ENCODE measurements at places on chromosomes 7 and 10. TPM values are rescaled to one million over a fixed set of nuclear protein-coding genes. Genes with fewer than 3 reads are reported as not detected.

SUN3 gene
- not detected for total RNA-seq

PDZD8 gene
- total RNA-seq = 22.5 TPM

TMEM270 gene
- total RNA-seq = not detected

PNLIP gene
- not detected for total RNA-seq

DNA sequence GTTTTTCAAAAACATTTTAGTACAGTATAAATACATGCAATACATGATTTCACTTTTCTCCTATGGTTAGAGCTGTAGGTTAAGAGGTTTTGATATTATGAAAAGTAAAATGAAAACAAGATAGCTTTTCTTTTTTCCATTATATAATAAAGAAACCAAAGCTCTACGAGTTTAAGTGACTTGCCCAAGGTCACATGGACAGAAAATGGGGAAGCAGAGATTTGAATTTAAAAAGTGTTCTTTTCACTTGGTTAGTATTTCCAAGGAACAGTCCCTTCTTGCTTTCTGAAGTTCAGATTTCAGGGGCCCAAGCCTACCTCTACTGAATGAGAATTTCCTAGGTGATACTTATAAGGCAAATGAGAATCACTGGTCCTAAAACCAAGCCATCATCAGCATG lies 13.2 kb upstream of the MAP3K8 start:
- no peaks in the 10 kb centered on the region for H3K36me3 ChIP-seq
- no peak overlapping the region for H3K27ac ChIP-seq
- H3K4me3 ChIP-seq = no peak overlapping the region

DNA sequence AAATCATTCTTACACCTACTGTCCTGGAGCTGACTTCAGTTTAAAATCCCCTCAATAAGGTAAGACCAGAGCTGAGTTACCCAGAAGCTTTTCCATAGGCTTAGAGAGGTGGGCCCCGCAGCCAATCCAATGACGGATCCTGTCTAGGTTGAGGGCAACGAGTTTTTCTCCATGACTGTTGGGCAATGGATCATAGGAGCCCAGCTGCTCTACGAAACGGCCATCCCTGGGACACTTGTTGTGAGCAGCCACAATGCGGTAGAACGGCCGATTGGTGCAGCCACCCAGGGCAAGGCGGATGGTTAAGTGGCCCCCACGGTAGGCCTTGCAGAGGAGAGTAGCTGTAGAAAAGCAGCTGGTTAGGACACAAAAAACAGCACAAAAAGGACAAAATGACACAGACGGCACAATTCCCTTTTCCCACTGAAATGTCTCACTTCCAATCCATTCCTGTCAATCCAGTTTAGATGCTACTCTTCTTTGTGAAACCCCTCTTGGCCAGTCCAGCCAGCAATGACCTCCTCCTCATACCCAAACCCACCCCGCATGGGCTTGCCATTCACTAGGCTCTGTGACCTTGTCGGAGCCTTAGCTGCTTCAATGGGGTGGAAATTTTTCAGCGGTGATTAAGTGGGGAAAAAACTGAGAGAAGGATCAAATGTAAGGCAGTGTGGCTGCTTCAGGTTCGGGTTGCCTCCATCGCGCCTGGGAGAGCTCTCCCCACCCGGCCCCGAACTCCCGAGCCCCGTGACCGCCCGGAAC lies 580 bp downstream of the MRPS16 start:
- H3K27me3 ChIP-seq = no peaks in the 10 kb centered on the region
- peak overlapping the region; percentile 54 for H3K4me3 ChIP-seq
- peaks cover 8% of the 10 kb centered on the region for H3K36me3 ChIP-seq
- peaks cover 8% of the 10 kb centered on the region for H3K4me1 ChIP-seq
- peak overlapping the region; percentile 93 for H3K27ac ChIP-seq
- DNase-seq = no peak

- no peak overlapping the region for H3K27ac ChIP-seq
- no peak overlapping the region for H3K4me3 ChIP-seq
- no peaks in the 10 kb centered on the region for H3K27me3 ChIP-seq
- H3K36me3 ChIP-seq = peaks cover 4% of the 10 kb centered on the region
Observed at GRCh38 chr10:114485696-114486400, 81.5 kb upstream of the AFAP1L2 start.

DNA sequence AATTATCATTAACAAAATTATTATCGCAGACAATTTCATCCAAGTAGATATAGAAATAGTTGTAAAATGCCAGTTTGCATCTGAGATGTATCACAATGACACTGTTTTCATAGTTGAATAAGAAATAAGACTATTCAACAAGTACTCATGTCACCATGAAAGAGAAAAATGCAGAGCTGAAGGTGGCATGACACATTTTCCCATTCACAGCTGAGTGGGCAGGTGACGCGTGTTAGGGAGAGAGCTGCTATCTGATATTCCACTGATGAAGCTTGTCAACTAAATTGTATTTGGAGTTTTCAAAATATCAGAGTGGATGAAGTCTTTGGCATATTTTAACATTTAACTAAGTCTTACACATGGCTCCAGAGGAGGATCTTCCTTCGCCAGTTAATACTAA lies 70.3 kb upstream of the HDAC9 start:
- H3K27me3 ChIP-seq = no peaks in the 10 kb centered on the region
- no peak overlapping the region for H3K27ac ChIP-seq
- H3K4me3 ChIP-seq = no peak overlapping the region
- H3K4me1 ChIP-seq = peaks cover 17% of the 10 kb centered on the region

- no peaks in the 10 kb centered on the region for H3K4me1 ChIP-seq
- H3K27ac ChIP-seq = no peak overlapping the region
- no peaks in the 10 kb centered on the region for H3K27me3 ChIP-seq
Observed at GRCh38 chr7:123494193-123494796, 40.1 kb downstream of the IQUB start.

All from IMR-90 (cell line).